ENCODE measurements at places on chromosomes 6 and 20.

DNA sequence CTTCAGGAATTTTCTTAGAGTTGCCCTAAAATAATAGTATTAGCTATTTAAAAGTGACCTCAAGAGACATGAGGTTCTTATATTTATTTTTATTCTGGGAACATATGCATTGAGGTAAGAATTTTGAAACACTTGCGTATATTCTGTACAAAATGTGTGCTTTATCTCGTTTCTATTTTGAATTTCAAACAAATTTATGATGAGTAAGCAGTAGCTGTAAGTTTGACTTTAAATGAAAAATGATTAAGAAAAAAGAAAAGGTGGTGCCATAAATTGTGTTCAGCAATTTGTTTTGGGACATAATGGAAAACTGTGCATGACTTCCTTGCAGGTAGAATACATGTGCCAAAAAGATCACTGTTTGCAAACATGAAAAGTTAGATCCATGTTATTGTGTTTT, 433.1 kb upstream of the PLCB4 start:
- DNase-seq: no peak

DNA sequence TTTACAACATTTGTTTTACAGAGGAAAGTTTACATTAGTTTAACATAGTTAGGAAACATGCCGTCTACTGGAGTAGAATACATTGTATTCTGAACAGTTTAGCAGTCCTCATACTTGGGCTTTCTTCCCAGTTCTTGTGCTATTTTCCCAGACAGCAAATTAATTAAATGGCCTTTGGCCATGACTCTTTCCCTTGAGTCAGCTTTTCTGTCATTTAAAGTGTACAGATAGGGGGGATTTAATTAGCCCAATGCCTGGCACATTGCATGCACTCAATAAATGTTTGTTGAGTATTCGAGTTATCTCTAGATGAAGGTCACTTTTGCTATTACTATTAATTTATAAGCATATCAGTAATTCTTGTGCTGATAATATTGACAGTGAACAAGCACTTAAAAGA, 1.6 kb downstream of the TMEM244 start:
- DNase-seq: no peak

GRCh38 chr20:48897305-48898010, 24.1 kb upstream of the ARFGEF2 start:
- no peak for DNase-seq

DNA sequence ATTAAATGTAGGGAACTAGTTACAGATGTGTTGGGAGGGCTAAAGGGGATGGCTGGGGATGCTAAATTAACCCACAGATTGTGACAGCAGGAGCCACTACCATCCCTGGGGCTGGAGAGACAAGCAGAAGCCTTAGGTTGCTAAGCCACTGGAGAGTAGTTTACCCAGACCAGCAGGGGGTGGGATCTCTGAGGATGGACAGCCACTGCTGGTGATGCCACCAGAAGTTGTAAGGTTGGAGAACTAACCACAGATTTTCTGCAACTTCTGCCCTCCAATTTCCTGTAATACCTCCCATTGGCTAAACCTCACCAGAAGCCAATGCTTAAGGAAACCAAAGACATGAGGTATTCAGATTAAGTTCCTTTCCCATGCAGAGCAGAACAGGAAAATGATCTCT, 139.6 kb upstream of the NOX3 start:
- DNase-seq: no peak
